Stimulated activated CD8-positive, alpha-beta memory T cell treated with anti-CD3 and anti-CD28 coated beads, Interleukin-7, amount 100 ng/mL, for 1 hour (primary cell): ENCODE measurements at places on chromosomes 3 and 15.
A peak's percentile ranks its signal among the peaks of the same experiment; 100 is the strongest.

DNA sequence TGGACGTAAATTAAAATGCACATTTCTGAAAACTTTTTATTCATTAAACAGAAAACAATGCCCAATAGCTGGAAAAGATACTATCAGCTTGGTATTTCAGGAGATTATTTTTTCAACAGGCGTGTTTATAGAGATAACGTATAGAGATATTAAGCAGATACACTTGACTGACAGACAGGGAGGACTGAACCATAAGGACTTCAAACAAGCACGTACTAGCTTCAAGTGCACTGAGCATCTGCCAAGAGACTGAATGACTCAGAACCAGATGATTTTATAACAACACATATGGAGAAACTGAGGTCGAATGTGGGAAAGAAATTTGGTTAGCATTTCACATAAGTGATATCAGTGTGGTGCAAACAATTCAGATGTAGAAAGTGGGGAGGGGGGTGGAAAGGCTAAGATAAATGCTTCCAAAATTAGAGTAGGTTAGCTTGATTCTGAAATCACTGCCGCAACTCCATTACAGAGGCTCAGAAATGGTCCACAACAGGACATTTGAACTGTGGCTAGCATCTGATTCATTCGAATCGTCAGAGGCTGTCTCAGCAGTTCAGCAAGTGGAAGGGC lies 103.5 kb downstream of the SEMA6D start:
- no peak for DNase-seq

- no peak for DNase-seq
These were observed 327.8 kb upstream of the ATP11B start for GRCh38 chr3:182465301-182466185.

GRCh38 chr15:28005004-28005527 lies 94.0 kb downstream of the OCA2 start:
- DNase-seq = no peak

DNA sequence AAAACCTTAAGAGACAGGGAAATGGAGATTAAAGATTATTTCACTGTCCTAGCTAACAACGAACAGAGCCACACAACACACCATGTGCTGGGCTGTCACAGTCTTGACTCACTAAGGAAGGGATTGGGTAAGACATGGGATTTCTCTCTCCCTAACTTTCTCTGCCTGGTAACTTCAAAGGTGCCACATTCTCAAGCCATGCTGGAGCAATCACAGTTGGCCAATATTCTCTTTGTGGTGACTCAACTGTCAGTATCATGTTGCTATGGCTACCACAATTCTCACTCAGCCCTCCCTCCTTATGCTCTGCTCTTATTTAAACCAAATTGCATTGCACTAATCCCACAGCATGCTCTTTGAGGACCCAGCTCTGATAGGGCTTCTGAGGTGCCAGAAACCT lies 74.0 kb downstream of the OXNAD1 start:
- no peak for DNase-seq

- DNase-seq = no peak
These were observed 37.4 kb downstream of the ACAA1 start for GRCh38 chr3:38099518-38099917.

DNA sequence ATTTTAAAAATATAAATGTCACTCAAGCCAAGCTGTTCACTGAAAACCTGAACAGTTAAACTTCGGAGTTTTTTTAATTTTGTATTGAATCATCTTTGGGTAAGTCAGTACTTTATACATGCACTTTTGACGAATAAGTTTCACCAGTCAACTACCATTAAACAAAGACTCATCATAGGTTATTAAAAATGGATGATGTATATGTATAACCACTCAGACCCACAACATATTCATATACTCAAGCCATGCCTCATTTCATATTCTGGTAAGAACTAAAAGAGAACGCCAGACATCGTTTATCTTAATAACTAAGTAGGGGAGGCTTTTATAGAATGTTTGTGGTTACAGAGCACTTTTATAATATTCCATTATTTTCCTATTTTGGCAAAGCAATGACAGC lies 18.3 kb downstream of the MSL2 start:
- DNase-seq = no peak

DNA sequence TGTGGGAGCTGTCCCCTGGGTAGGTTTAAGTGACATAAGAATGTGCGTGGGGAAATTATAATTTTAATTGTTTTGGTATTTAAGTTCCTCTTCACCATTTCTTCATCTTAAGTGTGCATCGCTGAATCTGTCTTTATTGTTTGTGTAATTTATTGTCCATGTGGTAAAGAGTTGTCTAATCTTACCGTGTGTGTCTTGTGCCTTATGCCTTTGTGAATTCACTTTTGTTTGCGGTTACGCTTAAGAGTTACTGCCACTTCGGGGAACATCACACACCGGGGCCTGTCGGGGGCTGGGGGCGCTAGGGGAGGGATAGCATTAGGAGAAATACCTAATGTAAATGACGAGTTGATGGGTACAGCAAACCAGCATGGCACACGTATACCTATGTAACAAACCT lies 767 bp downstream of the WDR48 start:
- DNase-seq = no peak

DNA sequence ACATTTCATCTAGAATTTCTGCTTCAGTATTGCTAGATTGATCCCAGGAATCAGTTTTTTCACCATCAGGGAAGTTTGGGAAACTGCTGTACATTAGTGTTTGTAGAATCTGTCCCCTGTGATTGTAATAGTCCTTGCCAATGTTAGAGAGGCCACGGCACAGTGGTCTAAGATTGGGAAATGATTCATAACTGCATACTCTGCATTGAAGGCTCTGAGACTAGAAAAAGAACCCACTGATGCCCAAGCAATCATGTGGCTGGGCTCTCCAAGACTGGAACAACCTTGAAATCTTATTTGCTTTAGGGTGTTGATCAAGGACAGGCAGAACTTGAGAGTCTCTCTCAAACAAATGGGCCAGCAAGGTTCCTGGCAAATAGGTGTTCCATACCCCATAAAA lies 245.6 kb upstream of the LRTM1 start:
- no peak for DNase-seq

DNA sequence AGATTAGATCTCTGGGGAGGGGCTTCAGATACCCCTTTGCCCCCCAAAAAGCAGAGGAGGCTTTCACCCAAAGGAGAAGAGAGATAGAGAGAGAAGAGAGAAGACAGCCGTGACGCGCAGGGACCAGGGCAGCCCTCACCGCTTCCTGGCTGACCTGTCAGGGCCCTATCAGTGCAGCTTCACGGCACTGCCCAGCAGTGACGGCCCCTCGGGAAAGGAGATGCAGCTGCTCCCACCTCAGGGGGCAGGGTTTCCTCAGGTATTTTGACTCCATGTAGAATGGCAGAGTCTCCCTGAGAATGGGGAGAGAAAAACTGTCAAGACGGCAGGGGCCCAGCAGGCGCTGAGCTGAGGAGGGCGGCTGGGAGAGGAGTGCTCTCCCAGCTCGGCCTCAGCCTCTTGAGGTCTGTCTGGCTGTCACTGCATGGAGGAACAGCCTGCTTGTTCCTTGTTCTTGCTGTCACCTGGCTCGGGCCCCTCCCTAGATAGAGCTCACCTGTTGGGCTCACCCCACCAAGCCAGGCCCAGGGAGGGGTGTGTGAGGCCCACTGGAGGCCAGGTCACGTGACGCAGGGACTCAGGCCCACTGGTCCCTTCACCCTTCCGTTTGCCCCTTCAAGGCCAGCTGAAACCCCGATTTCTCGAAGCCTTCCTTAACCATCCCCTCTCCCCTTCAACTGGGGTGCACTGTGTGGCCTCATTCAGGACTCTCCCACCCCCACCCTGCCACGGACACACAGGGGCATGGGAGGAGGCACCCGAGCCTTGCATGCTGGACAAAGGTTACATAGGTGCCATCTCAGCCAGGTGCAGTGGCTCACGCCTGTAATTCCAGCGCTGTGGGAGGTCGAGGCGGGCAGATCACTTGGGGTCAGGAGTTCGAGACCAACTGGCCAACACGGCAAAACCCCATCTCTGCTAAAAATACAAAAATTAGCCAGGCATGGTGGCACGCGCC lies 28.2 kb downstream of the LOXL1 start:
- no peak for DNase-seq

GRCh38 chr15:52261498-52262242 lies 33.9 kb downstream of the MYO5C start:
- DNase-seq = peak; percentile 9

- DNase-seq = no peak
These were observed 244.9 kb downstream of the FAM43A start for GRCh38 chr3:194930377-194931204.

- no peak for DNase-seq
These were observed 835.0 kb downstream of the TBL1XR1 start for GRCh38 chr3:176362191-176362731.

- DNase-seq = no peak
These were observed 357.4 kb downstream of the RSL24D1 start for GRCh38 chr15:54839379-54839778.

DNA sequence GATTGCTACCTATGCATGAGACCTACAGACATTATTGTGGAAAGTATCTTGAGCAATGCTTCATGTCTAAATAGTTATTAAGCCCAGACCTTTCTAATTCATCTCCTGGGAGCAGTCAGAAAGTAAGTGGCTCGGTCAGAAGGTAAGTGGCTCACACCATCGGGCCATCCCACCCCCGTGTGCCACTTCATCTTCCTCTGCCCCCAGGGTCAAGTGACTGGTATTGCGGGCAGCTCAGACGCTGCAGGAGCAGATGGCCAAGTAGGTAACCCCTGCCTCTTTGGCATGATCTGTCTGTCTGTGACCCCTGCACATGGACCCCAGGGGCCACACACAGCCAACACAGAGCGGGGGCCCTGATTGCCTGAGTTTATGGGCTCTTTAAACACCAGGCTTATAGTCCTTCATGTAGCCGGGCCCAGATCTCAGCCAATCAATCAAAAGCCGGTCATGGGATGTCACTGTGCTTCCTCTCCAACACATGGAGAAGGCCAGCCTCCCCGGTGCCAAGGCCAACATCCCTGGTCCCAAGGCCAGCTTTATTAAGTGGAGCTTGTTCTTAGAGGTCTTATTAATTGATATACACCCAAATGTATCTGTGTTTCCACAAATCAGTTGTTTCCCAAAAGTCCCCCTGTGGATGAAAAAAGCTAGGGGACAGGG lies 42.9 kb downstream of the LARP6 start:
- DNase-seq = no peak

DNA sequence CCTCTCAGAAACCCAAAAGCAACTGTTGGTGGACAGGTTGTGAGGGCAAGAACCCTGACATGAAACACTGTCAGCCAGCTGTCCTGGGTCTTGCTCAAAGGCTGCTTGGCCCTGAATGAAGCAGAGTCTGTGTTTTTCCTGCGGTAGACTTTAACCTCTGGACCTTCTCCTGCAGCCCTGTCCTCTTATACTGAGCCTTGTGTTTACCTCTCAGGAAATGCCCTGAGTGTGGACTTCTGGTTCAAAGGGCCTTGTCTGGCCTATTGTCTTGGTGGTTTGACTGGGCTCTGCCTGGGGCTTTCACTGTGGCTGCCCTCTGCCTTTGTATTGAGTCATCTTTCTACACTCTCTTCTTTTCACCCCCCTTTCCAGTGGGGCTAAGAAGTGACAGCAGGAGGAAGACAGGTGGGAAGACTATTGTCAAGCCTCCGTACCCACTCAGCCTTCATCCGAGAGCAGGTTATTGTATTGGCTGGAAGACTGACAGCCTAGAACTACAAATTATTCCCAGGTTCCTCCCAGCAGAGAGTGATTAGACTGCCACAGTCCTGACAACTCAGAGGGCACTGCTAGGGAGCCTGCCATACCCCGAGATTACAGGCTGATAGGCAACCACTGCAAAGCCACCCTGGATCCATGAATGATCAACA lies 3.5 kb downstream of the SEC13 start:
- no peak for DNase-seq

GRCh38 chr15:61712129-61712759 lies 348.0 kb downstream of the VPS13C start:
- DNase-seq = no peak

GRCh38 chr3:85474241-85474640 lies 515.5 kb downstream of the CADM2 start:
- DNase-seq = no peak

GRCh38 chr3:149180057-149180573 lies 41.5 kb downstream of the CP start:
- DNase-seq = no peak

GRCh38 chr15:26910715-26911114 lies 43.9 kb downstream of the GABRA5 start:
- no peak for DNase-seq

GRCh38 chr3:193917158-193917557 lies 218.8 kb upstream of the HES1 start:
- no peak for DNase-seq

DNA sequence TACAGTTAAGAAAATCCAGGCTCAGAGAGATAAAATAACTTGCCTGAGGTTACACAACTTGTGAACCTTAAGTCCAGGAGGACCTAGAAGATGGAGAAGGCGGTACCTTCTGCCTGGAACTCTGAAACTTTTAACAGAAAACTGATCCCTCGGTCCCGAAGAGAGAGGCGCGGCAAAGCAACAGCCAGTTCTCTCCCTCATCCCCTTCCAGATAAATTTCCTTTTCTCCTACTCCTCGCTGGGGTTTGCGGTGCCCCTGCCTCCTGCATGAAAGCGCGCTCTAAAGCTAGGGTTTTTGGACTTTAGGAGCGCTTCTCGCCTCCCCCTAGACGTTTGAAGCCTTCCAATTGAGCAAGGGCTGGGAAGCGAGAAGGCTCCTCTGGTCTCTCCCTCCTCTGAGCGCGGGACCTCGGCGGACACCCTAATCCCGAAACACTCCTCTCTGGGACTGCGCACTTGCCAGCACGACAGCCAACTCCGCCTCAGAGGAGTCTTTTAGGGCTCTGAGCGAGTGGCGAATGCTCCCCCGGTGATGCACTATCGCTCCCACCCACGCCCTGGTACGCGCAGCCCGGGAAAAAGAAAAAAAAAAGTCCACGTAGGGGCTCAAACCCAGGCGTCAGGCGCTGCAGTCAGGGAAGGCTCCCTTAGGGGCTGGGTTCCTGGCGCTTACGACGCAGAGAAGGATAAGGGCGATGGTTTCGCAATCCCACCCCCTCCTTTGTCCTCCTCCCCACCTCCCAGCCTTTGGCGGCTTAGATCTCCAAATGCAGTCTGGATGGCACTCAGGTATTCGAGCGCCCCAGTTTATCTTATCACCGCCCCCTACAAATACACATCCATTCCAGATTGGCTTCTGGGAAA lies 7.9 kb upstream of the EOMES start:
- DNase-seq = no peak

DNA sequence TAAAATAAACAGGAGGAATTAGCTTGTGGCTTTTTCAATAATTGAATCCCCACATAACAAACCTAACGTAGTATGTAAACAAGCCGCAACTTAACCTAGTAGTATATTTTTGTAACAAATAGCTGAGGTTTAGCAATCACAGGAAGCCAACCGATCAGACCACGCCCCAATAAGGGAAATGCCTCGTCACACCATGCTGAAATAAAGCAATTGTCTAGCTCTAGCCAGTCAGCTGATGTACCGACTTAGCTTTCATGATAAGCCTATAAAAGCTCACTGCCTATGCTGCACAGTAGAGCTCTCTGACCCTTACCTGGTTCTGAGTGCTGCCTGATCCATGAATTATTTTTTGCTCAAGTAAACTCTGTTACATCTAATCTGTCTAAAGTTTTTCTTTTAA lies 208.9 kb downstream of the ROBO1 start:
- no peak for DNase-seq

- no peak for DNase-seq
These were observed 436.6 kb downstream of the SOX2 start for GRCh38 chr3:182148360-182148759.

GRCh38 chr3:69403454-69403853 lies 17.6 kb upstream of the FRMD4B start:
- no peak for DNase-seq
